Erythroblast (primary cell): ENCODE measurements at places on chromosomes 4 and X.

- DNase-seq: no peak
Observed at GRCh38 chrX:24513416-24513815, 48.3 kb downstream of the PDK3 start.

DNA sequence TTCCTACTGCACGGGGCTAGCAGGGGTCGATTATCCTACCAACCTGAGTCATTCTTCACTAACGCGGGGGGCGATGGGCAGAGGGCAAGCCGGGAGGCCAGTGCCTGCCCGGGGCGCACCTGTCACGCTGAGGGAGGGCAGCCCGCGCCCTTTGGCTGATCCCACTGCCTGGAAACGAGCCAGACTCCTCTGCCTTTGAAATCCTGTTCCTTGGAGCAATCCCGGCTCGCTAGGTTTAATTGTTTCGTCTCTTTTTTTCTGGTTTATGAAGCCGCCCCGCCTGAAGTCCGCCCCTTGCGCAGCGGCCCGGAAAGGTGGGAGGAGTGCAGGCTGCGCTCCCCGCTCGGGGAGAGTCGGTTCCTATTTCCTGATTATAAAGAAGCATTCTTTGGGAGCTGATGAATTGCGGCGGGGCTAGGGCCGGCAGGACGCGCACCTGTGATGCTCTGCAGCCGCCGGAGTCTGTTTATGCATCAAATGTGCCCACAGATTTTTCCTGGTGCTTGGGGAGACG lies 484.2 kb downstream of the BCOR start:
- no peak for DNase-seq

DNA sequence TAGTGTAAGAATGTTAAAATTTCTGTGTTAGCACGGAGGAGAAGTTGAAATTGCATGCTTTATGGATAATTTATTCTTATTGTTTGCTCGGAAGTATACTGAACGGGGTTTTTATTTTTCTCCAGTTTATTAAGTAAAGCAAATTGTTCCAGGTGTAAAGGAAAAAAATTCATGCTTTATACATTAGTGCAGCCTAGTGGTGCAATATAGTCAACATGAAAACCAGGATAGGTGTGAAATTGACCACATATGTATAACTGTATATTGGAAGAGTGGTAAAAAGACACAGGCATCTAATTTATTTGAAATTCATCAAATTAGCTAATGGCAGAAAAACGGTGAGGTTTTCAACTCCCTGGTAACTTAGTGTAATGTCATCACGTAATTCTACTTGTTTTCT lies 959 bp downstream of the BRS3 start:
- no peak for DNase-seq

- no peak for DNase-seq
Observed at GRCh38 chr4:181319629-181320028, 923.6 kb upstream of the TENM3 start.

- no peak for DNase-seq
Observed at GRCh38 chrX:45860450-45860849, 659.8 kb upstream of the DIPK2B start.

GRCh38 chr4:139628184-139629012 lies 37.2 kb upstream of the MGST2 start:
- DNase-seq: no peak

GRCh38 chr4:47499700-47500099 lies 14.6 kb downstream of the ATP10D start:
- DNase-seq: no peak

GRCh38 chr4:138542191-138542776 lies 300.1 kb upstream of the SLC7A11 start:
- DNase-seq: no peak

- no peak for DNase-seq
Observed at GRCh38 chr4:19195696-19196095, 1056.0 kb upstream of the SLIT2 start.

DNA sequence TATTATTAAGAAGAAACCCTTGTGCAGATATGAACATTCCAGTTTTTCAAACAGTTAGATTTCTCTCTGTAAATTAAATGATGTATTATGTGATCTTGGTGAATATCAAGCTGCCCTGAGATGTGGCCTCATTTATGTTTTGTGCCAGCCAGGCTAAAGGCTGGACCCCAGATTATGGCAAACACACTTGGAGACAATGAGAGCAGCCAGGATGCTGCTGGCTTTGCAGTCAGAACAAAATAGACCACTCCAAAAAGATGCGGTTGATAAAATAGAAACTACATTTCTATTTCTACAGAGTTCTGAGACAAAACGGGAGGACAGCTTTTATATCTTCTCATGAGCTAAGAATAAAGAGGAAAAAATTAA lies 296.5 kb downstream of the PPP3CA start:
- no peak for DNase-seq

DNA sequence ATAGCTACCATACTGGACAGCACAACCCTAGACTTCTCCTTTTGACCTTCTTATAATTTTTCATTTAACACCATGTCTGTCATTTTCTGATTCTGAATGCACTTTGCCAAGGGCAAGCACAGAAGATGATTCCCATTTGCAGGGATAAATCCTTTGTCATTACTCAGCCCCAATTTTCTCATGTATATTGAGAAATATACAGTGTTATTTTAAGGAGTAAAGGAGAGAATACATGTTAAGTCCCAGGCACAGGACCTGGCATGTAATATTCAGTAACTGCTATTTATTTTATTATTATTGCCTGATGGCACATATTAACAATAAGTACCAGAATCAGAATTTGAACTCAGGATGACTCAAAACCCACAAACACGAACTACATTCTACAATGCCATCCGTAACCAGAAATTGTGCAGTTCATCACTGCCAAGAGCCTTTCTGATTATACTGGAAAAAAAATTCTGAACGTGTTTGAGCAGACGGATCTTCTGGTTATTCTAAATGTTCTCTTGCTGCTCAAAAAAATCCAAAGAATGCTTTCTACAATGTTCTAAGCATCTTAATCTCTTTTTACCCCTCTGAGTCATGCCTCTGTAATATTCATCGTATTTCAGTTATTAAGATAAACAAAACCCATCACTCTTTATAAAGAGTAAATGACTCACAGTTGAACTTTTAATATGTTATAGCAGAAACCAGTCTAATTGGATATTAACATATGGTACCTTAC lies 170.0 kb downstream of the MID1 start:
- DNase-seq: no peak

DNA sequence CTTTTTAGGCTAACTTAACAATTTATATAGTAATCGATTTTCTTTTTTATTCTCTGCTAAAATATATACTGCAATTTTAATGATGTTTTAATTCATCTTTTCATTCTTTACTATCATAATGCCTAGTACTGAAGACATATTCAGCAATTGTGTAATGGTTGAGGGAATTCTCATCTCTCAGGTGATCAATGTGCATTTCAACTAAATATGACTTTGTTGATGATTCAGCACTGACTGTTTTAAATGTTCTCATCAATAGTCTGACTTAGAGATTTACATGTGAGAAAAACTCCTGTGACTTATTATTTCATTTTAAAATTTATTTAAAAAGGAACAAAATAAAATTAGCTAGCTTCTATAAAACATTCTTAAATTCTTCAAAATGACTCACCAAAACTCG lies 1450.3 kb downstream of the STIM2 start:
- DNase-seq: no peak

DNA sequence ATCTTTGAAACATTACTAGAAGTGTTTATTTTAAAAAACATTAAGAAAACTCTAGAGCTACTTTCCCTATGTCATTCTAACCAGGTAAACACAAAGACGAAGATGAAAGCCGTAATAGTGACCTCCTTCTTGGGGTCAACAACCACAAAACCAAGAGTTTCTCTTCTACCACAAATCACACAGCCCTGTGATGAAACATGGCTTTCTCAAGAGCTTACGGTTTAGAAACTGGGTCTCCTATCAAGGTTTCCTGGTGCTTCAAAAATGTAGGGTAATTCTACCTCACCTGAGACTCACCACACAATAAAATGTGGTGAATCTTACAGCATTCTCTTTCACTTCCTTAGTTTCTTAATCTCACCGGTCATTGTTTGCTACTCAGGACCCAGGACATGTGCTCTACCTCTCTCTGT lies 50.9 kb downstream of the CORIN start:
- no peak for DNase-seq

DNA sequence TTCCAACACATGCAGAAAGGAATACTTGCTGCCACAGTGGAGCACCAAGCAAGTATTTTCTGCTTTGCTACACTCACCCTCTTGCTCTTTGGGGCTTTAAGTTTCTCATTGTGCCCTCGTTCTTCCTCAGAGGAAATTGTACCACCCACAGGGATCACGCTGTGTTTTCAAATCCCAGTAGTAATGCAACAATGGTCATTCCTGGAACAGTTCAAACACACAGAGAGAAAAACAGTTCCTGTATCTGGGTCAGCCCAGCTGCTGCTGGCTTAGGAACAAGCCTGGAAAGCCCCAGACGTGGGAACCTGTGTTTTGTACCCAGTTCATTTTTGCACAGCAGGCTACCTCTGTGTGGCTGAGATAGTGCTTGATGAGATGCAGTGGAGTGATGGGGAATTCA lies 907.8 kb downstream of the STPG2 start:
- DNase-seq: no peak

GRCh38 chr4:150325872-150326271 lies 247.6 kb downstream of the DCLK2 start:
- DNase-seq: no peak

DNA sequence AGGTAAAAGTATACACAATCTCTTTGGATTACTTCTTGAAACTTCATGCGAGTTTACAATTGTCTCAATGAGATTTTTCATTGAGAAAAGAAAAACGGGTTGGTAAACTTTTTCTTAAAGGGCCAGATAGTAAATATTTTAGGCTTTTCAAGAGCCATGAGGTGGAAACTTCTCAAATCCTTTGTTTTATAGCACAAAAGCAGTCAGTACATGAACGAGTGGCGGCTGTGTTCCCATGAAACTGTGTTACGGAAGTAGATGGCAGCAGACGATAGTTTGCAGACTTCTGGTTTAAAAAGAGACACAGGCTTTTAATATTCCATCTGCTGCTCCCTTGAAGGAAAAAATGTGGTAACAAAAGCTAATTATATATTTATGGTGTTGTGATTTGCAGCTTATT lies 332.0 kb downstream of the TENM3 start:
- no peak for DNase-seq

- no peak for DNase-seq
Observed at GRCh38 chr4:1416051-1416947, 10.1 kb upstream of the NKX1-1 start.

DNA sequence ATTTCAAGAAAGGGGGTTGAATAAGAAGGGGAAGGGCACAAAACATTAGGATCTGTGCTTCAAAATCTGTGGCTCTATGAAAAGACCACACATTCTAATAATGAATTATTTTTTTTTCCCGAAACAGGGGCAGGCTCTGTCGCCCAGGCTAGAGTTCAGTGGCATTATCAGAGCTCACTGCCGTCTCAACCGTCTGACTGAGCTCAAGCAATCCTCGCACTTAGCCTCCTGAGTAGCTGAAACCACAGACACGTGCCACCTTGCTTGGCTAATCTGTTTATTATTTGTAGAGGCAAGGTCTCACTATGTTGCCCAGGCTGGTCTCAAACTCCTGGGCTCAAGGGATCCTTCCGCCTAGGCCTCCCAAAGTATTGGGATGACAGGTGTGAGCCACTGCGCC lies 33.4 kb downstream of the ACSL1 start:
- no peak for DNase-seq

GRCh38 chr4:47383829-47384427 lies 79.6 kb downstream of the COMMD8 start:
- DNase-seq: peak; percentile 17

- no peak for DNase-seq
Observed at GRCh38 chr4:56783986-56784385, 37.5 kb downstream of the SPINK2 start.

- DNase-seq: no peak
Observed at GRCh38 chr4:155543126-155543765, 123.4 kb upstream of the GUCY1A1 start.

DNA sequence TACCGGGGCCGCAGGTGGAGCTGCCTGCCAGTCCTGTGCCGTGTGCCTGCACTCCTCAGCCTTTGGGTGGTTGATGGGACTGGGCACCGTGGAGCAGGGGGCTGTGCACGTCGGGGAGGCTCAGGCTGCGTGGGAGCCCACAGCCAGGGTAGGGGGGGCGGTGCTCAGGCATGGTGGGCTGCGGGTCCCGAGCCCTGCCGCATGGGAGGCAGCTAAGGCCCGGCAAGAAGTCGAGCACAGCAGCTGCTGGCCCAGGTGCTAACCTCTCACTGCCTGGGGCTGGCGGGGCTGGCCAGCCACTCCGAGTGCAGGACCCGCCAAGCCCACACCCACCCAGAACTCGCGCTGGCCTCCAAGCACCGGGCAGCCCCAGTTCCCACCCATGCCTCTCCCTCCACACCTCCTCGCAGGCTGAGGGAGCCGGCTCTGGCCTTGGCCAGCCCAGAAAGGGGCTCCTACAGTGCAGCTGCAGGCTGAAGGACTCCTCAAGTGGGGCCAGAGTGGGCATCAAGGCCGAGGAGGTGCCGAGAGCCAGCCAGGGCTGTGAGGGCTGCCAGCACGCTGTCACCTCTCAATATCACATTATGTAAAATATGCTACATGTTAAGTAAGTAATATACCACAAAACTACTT lies 104.1 kb downstream of the COX7B2 start:
- no peak for DNase-seq

- no peak for DNase-seq
Observed at GRCh38 chrX:9249051-9249846, 215.3 kb upstream of the FAM9B start.

DNA sequence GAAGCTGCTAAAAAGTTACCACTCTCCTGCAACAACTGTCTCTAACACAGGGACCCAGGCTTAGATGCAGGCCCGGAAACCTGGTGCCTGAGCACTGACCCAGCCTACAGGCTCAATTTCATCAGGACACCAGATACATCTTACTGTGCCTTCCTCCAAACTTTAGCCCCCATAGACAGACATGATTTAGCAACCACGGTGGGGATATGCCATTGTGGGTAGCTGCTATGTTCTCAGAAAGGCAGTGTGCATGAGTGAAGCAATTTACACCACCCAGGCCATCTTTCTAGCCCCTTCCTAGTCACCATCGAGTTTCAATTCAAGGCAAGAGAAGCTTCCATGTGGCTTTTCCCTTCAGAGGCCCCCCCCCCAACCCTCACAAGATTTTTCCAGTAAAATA lies 2.7 kb downstream of the HS3ST1 start:
- no peak for DNase-seq

DNA sequence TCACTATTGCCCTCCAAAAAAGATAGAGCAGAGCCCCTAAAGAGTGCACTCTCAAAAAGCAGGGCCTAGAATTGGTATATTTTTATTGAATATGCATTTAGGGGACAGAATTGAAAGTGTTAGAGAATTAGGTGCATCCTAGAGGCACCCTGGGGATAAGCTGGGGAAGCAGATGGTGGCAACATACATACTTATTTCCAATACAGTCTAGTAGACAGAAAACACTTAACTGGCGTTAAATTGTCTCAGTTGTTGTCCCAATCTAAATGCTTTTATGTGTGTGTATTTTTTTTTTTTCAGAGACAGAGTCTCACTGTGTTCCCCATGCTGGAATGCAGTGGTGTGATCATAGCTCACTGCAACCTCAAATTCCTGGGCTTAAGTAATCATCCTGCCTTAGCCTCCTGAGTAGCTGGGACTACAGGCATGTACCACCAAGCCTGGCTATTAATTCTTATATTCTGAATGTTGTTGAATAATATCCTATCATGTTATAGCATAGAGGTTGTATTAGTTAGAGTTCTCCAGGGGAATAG lies 481.8 kb downstream of the GRXCR1 start:
- DNase-seq: no peak
